ENCODE measurements at places on chromosomes 2 and 18.

GRCh38 chr2:88159955-88160415 lies 10.2 kb upstream of the THNSL2 start:
- peak; percentile 43 for DNase-seq

DNA sequence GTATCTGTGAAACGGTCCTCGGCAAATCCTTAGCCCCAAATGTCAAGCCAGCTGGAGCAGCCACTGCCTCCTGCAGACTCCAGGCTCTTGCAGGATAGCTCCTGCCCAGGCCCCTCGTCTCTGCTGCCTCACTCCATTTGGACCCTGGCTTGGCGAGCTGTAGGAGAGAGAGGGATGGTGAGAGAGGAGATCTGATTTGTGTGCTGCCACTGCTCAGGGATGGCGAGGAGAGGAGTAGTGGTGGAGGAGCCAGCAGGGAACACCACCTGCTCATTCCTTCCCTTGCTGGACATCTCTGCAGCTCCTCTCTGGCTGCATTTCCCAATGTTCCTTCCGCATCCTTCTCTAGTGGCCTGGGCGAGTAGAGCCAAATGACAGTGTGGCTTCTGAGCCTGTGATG lies 109.1 kb upstream of the NCK2 start:
- no peak for DNase-seq

GRCh38 chr18:49486134-49486533 lies 900 bp downstream of the C18orf32 start:
- peak; percentile 15 for DNase-seq

DNA sequence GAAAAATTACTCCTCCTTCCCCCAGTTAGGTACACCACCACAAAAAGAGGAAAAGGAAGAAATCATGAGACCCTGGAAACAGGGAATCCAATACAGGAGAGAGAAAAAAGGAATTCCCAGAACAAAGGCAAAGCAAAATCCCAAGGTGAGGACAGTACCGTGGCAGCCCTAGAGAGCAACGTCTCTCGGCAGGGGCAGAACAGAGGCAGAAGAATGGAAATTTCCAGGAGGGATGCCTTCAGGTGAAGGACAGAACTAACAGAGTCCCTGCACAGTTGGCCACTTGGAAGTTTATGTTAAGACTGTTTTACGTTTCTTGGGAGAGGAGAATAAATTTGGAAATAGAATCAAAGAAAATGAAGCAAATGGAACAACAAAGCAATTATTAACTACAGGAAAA lies 27.7 kb downstream of the GRB14 start:
- DNase-seq = no peak

Data from AML-193 (cell line).